Stomach (tissue), 19 donors: ENCODE measurements at places on chromosomes 3 and 15. TPM values are rescaled to one million over a fixed set of nuclear protein-coding genes. Genes with fewer than 3 reads are reported as not detected.

ACP3 gene
- total RNA-seq = 56.6 TPM

SEMA6D gene
- total RNA-seq = 9.9 TPM

- no peak for DNase-seq
Measured at GRCh38 chr3:49484471-49484870, 14.4 kb downstream of the DAG1 start.

- no peak for DNase-seq
Measured at GRCh38 chr3:195739561-195740111, 18.9 kb downstream of the MUC20 start.

DNA sequence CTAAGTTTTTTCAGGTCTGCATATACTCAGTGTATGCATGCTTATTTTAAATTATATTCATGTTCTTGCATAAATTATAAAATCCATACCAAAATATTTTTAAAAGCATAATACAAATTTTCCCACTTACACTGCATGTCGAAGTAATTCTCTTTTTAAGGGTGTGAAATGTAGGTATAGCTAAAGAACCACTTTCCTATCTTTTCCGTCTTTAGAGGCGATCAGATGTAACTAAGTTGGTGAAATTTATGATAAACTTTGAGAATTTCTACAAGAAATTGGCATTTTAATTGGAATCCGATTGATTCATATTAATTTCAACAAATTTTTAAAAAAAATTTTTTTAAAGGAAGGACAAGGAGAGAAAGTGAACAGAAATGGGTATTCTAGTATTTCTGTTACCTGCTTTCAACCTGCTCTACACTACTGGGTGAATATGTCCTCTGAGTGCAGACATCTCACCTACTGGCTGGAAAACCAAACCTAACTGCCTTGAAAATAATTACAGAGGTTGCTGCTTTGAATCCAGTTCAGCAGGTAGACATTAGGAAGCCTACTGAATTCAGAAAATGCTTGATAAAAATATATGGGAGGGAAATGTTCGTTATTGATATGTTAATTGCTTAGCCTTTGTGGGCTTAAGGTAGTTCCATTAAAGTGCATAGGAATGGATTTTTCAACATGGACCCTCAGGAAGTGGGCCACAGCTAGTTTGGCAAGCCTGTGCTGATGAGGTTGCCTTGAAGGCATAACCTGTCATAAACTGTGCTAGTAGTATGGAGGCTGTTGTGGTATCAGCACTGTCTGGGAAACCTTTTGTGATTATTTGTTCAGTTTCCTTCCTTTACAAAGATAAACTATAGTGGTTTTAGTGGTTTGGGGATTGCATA, 5.1 kb downstream of the TRIM71 start:
- DNase-seq = no peak

DNA sequence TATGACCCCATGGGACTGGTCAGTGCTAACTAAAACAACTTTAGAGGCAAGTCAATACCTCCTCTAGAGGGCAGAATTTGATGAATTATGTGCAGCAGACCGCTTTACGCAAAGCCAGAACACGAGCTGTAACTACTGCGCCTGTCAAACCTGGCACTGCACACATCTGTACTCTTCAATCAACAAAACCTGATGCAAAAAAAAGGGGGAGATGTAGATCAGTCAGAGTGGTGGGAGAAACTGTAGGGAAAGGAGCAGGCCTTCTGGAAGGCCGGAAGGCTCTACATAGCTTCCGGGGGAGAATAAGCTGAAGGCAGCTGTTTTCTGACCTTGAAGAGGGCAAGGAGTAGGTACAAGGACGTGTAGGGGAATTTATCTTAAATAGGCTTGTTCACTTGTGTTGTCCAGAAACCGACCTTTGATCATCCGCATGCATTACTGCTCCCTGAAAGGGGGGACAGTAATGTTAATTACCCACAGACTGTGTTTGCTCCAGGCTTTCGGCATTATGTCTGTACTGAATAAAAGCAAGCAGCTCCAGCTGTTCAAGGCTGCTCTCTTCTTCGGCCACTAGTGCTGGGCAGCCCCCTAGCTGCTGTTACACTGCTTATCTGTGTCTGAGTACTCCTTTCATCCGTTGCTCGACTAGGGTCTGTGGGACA, 41.0 kb downstream of the GPR160 start:
- DNase-seq = peak; percentile 46

GRCh38 chr3:102194760-102195159, 240.1 kb upstream of the ZPLD1 start:
- DNase-seq = no peak

GRCh38 chr15:64476550-64476949, 16.2 kb downstream of the ZNF609 start:
- no peak for DNase-seq

GRCh38 chr15:58529041-58529440, 97.2 kb downstream of the LIPC start:
- DNase-seq = no peak

DNA sequence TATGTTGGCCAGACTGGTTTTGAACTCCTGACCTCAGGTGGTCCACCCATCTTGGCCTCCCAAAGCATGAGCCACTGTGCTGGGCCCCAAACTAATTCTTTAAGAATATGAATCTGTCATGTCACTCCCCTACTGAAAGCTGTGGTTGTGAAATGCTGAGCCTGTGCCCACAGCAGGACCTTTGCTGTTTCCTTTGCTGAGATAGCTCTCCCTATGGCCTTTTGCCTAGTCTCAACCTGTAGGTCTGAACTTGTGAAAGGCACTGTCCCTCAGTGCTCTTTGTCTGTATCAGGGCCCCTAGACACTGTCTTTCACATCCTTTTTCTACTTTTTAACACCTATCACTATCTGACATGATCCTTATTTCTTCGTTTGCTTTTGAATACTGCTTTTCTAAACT, 62.7 kb upstream of the CCR4 start:
- no peak for DNase-seq

GRCh38 chr3:50493086-50493485, 10.3 kb downstream of the CACNA2D2 start:
- no peak for DNase-seq

GRCh38 chr3:50405249-50405648, 45.9 kb upstream of the TMEM115 start:
- no peak for DNase-seq

DNA sequence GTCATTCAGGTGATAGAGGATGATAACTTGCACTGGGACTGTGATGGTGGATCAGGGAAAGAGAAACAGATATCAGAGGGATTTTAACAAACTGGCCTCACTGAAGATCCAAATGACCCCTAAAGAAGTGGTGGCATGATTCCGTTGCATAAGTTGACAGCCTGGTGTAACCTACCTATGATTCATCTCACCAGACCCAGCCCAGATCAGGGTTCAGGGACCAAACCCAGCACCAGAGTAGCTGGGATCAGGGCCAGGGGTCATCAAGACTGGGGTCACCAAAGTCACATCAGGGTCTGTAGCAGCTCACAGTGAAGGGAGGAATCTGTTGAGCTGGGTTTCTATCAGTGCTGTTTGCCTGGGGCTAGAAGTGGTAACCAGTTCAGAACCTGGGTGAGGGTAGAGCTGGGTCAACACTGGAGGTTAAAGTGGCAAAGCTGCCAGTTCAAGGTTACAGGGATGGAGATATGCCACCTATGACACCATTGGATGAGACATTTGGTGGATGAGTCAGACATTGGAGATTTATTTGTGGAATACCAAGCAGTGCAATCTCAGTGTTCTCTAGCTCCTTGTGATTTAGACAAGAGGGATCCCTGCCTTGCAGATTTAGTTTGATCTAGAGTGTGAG, 35.9 kb downstream of the CASR start:
- no peak for DNase-seq

GRCh38 chr3:45524565-45524964, 70.0 kb upstream of the LIMD1 start:
- DNase-seq = no peak

- peak; percentile 54 for DNase-seq
Measured at GRCh38 chr3:8505621-8506020, 4.0 kb downstream of the LMCD1 start.

- no peak for DNase-seq
Measured at GRCh38 chr3:177438596-177439220, 241.4 kb upstream of the TBL1XR1 start.
